Chondrocyte (in vitro differentiated cells): ENCODE measurements at places on chromosomes 6 and 20. TPM values are rescaled to one million over a fixed set of nuclear protein-coding genes. Genes with fewer than 3 reads are reported as not detected.

Gene GSTA3
- not detected in 3 replicates for total RNA-seq

Gene PERP
- 22.5 to 53.6 TPM (median 52.1 TPM) in 3 replicates for total RNA-seq

Gene LTA
- total RNA-seq = not detected in 3 replicates

- H3K36me3 ChIP-seq = no peaks in the 10 kb centered on the region
- H3K27ac ChIP-seq = no peak overlapping the region
- no peaks in the 10 kb centered on the region for H3K27me3 ChIP-seq
- H3K4me1 ChIP-seq = no peaks in the 10 kb centered on the region
- no peak overlapping the region for H3K4me3 ChIP-seq
Observed at GRCh38 chr6:66189915-66190314, 482.9 kb upstream of the EYS start.

GRCh38 chr6:138377844-138378243 lies at the start of gene SMIM28:
Gene SMIM28 (plus strand): TSS chr6:138377905. CDS start chr6:138378073, 168 bp downstream.
- no peak within 1 kb of the TSS for H3K27ac ChIP-seq
- DNase-seq = no peak
- no peaks in the 10 kb centered on the region for H3K4me1 ChIP-seq
- H3K27me3 ChIP-seq = no peaks in the 10 kb centered on the region

DNA sequence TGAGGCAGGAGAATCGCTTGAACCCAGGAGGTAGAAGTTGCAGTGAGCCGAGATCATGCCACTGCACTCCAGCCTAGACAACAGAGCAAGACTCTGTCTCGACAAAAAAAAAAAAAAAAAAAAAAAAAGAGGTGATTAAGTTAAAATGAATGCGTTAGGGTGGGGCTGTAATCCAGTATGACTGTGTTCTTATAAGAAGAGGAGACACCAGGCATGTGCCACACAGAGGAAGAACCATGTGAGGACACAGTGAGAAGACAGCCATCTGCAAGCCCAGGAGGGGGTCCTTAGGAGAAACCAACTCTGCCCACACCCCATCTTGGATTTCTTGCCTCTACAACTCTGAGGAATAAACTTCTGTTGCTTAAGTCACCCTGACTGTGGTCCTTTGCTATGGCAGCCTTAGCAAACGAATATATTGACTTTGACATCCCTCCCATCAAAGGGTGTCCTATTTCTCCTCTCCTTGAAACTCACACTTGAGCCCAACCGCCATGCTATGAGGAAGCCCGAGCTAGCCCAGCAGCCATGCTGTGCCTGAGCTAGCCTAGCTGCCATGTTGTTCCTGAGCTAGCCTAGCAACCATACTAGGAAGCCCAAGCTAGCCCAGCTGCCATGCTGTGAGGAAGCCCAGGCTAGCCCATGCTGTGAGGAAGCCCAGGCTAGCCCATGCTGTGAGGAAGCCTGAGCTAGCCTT lies 15.8 kb upstream of the PPP1R16B start:
- no peaks in the 10 kb centered on the region for H3K36me3 ChIP-seq
- peaks cover 3% of the 10 kb centered on the region for H3K4me1 ChIP-seq
- peaks cover 3% of the 10 kb centered on the region for H3K27me3 ChIP-seq
- no peak for DNase-seq
- no peak overlapping the region for H3K27ac ChIP-seq
- no peak overlapping the region for H3K4me3 ChIP-seq

DNA sequence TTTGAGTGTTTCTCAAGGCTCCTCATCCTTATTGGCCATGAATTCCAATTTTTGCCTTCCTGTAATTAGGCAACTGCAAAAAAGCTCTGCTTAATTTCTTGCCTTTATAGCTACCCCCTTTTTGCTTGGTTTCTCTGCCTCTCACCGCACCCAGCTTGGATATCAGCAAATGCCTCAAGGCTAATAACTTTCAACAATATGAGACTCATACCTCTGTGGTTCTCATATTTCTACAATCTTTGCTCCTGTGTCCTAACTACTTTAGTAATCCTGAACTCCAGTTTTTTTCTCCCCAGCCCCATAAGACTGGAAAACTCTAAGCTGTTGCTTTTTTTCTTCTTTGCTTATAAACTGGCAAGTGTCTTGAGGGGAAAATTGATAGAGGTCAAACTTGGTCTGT lies 88.8 kb downstream of the EYA2 start:
- no peak overlapping the region for H3K4me3 ChIP-seq
- H3K4me1 ChIP-seq = peaks cover 6% of the 10 kb centered on the region
- peaks cover 8% of the 10 kb centered on the region for H3K36me3 ChIP-seq
- H3K27me3 ChIP-seq = peaks cover 42% of the 10 kb centered on the region

- no peak overlapping the region for H3K4me3 ChIP-seq
- no peak for DNase-seq
Observed at GRCh38 chr6:90500458-90500857, 86.4 kb downstream of the MAP3K7 start.

DNA sequence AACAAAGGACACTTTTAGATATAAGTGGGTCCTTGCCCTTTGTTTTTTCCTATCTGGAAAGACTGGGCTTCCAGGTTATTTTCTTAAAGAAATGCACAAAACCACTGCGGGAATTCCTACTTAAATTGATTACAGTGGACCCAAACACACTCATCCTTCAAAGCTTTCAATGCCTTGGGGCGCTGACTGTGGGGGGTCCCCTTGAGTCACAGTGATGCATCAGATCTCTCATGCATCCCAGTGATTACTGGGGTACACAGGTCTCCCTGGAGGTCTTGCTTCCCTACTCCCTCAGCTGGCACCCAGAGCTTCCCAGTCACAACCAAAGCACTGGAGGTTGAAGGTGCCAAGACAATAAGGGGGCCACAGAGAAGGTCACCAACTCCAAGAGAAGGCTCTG lies 20.7 kb downstream of the ABHD12 start:
- no peak overlapping the region for H3K4me3 ChIP-seq
- no peak for DNase-seq
- H3K4me1 ChIP-seq = no peaks in the 10 kb centered on the region

- no peak overlapping the region for H3K27ac ChIP-seq
- DNase-seq = no peak
- H3K36me3 ChIP-seq = peaks cover 32% of the 10 kb centered on the region
- H3K4me1 ChIP-seq = peaks cover 18% of the 10 kb centered on the region
Observed at GRCh38 chr6:122495612-122496011, 24.0 kb upstream of the SERINC1 start.

DNA sequence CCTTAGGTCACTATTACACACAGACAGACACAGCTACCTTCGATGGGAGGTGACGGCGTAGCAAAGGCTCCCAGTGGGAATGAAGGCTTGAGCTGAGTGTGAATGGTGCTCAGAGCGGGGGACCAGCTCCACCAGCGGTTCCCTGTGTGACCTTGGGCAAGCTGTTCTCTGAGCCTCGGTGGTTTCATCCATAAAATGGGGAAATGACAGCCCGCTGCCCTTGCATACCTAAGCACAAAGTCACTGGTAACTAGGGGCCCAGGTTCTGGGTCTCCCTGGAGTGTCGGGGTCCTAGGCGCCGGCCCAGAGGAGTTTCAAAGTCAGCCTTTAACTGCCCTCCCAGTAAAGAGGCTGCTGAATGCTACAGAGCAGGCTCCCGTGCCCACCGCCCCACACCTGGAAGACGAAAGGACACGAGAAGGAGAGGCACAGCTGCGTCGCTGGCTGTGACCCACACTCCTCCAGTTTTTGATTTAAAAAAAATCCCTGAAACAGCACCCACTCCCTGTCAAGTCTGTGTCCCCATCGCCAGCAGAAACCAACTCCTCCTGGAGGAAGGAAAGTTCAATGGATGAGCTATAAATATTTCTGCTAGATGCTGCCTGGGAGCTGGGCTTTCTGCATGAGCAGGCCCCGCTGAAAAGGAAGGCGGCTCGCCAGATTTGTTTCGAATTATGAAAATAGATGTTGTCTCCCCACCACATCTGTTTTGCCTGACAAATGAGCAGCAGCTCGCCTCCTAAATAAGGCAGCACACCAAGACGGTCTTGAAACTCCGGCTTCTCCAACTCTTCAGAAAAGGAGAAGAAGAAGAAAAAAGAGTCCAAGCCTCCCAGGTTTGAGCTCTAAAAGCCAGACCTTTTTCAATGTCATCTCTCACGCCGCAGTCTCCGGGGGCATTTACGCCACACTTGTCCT lies 27.4 kb downstream of the PMEPA1 start:
- peaks cover 10% of the 10 kb centered on the region for H3K36me3 ChIP-seq
- H3K4me1 ChIP-seq = peaks cover 93% of the 10 kb centered on the region
- H3K4me3 ChIP-seq = no peak overlapping the region
- H3K27ac ChIP-seq = no peak overlapping the region

DNA sequence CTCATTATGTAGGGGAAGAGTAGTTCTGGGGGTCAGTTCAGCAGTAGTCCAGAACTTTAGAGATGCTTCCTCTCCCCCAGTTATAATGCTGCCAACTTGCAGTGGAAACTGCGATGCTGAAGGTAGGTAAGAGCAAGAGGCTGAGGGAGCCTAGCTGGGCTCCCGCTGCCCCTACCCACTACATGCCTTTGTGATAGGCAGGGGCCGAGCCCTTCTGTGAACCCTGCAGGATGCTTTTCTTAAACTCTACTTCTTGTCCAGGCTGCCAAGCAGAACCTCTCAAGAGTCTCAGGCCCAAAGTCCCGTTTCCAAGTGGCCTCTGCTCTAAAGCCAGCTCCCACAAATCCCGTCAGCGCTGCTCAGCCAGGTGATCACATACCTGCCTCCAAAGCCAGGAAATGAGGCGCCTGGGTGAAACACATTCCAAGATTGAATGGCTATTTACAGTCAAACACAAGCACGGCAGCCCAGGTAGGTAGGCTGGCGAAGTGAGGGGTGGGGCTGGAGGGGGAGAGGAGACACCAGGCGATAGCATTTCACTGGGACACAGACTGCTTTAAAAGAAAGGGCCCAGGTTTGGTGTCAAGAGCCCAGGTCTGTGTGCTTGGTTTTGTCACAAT lies 150.7 kb downstream of the CD24 start:
- H3K36me3 ChIP-seq = no peaks in the 10 kb centered on the region
- no peak for DNase-seq
- H3K4me3 ChIP-seq = no peak overlapping the region
- H3K4me1 ChIP-seq = peaks cover 7% of the 10 kb centered on the region
- peaks cover 11% of the 10 kb centered on the region for H3K27me3 ChIP-seq
- no peak overlapping the region for H3K27ac ChIP-seq
